ENCODE measurements at places on chromosomes 12 and 14.
A peak's percentile ranks its signal among the peaks of the same experiment; 100 is the strongest.

- peak; percentile 85 for DNase-seq
These were observed 872 bp downstream of the FAM177A1 start for GRCh38 chr14:35046751-35047536.

DNA sequence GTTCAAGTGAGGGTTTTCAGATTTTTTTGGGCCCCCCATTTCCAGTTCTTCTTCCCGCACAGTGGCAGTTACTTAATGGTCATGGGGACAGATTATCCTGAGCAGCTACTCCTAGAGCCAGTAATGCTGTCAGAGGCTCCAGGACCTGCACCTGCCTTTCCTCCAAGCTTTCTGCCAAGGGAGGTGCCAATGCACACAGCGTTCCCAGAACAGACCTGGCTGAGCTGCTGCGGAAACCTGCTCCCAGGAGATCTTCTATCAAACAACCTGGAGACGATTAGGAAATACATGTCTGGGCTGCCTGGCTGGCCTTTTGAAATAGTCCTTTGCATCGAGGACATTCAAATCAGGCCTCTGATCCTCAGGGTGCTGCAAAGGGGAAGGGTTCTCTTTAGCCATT lies 120.9 kb downstream of the SLC8A3 start:
- no peak for DNase-seq

DNA sequence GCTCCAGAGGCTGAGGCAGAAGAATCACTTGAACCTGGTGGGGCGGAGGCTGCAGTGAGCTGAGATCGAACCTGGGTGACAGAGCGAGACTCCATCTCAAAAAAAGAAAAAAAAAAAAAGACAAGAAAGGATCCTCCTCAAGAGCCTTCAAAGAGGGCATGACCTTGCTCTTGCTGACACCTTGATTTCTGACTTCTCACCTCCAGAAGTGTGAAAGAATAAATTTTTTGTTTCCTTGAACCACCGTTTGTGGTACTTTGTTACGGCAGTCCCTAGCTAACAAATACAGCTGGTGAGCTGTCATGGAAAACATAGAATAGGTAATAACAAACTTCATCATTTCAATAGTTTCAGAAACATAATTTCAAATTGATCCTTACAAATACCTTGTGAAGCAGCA lies 1.9 kb upstream of the ACTR10 start:
- no peak for DNase-seq

- no peak for DNase-seq
These were observed 124.6 kb upstream of the E2F7 start for GRCh38 chr12:77189901-77190416.

DNA sequence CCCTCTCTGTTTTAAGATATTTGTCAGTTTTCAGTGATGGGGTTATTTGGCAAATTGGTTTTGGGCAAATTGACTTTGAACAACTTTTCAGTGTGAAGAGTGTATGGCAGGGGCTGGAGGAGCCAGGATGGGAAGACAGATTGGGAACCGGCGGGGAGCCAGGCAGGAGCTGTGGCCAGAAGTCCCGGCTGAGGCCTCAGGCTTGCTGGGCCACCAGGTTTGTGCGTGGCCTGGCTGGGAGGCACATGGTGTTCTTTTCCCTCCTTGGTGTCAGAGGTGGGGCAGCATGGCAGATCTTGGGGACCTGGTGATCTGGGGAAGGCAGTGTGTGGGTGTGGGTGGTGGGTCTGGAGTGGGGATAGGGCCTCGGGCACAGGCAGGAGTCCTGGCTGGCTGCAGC lies 61.1 kb downstream of the SLC25A47 start:
- DNase-seq = no peak

- DNase-seq = no peak
These were observed 36.8 kb downstream of the FLVCR2 start for GRCh38 chr14:75615200-75615599.

DNA sequence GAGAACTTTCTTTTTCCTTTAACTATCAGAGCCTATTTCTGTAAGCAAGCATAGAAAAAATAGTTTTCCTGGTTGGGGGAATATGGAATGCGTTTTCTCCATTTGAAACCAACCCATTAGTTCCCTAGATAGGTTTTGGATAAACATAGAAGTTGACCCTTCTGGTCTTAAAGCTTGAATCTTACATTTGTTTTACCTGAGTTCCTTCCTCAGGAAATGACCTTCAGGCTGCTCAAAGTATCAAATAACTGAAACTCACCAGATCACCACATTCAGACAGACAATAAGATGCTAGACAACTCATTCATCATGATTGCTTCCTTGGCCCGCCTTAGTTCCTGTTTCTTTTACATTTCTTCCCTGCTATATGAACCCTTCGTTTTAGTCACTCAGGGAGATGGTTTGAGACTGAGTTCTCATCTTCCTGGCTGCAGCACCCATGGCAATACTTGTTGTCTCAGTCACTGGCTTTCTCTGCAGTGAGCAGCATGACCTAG lies 52.2 kb downstream of the LRP6 start:
- DNase-seq = no peak

DNA sequence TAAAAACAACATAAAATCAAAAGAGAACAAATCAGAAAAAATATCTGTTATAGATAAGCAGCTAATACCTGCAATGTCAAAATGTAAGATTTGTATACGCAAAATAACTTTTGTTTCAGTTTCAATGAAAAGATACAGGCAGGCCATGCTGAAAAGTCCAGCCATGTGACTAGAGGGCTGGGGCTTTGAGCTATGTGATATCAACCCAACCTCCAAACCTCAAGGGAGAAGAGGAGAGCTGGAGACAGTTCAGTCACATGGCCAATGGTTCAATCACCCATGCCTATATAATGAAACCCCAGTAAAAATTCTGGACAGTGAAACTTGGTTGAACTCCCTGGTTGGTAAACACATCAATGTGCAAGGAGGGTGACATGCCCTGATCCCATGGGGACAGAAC lies 5.3 kb downstream of the COX16 start:
- no peak for DNase-seq

DNA sequence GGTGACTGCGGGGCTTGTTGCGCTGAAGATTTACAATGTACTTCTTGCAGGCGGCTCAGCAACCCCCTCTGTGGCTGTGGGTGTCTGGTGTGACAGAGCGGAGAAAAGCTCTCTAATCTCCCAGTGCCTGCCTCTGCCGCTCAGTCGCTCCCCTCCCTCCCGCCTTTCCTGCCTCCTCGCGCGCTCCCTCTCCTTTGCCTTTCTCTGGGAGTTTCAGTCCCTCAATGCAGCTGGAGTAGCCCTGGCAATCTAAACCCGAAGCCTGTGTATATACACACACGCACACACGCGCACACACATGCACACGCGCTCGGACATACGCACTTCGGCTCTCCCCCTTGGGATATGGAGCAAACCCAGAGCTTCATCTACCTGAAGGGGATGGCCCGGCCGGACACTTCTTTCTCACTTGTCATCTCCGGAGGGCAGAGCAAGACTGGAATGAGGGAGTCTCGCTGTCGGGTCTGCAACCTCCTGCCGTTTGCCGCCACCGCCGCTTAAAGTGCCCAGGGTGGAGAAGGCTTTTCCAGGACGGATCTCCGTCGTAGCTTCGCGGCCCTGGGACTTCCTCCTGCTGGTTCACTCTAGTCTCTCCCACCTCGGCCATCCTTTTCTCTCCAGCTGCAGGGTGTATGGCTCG lies 599 bp upstream of the TRHDE start:
- no peak for DNase-seq

DNA sequence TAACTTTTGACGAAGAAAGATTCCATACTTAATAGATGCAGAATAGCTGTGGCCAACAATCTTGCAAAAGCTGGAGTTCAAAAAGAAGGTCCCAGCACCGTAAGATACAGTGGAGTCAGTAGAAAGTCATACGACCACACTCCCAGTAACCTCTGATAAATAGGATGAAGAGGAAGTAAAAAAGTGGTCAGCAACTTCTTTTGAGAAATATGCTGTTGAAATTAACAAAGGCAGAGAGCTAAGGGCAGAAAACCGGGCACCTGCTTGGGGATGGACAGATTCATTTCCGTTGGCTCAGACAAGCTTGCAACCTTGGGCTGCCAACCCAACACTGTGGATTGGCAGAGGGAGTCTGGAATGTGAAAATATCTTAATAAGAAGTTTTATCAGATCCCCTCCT lies 40.0 kb downstream of the BTG1 start:
- DNase-seq = no peak

DNA sequence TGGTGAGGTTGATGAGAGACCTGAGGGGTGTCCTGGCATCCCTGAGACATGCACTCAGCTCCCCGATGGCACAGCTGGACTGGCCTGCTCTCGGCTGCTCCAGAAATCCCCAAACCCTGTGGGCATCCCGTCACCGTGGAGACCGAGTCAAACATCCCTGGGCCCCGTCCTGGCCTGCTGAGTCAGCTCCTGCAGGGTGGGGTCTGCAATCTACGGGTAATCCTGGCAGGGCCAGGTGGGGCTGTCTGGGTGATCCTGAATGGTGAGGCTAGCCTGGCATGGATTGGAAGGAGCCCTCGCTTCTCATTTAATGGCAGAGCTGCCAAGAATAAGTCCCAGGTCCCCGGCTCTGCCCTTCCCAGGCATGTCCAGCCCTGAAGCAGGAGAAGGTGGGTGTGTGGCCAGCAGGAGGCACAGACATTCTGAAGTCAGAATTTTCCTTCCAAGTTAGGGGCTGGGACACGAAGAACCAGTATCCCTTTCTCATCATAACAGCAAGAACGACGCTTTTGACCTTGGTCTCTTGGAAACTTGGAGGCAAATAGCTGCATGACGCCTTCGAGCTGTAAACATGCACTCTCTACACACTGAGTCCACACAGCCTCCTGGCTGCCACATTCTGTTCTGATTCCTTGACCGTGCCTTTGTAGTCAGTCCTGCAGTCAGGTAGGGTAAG lies 17.7 kb upstream of the SERPINA4 start:
- no peak for DNase-seq

- no peak for DNase-seq
These were observed 89.2 kb upstream of the CLMN start for GRCh38 chr14:95408731-95409476.

DNA sequence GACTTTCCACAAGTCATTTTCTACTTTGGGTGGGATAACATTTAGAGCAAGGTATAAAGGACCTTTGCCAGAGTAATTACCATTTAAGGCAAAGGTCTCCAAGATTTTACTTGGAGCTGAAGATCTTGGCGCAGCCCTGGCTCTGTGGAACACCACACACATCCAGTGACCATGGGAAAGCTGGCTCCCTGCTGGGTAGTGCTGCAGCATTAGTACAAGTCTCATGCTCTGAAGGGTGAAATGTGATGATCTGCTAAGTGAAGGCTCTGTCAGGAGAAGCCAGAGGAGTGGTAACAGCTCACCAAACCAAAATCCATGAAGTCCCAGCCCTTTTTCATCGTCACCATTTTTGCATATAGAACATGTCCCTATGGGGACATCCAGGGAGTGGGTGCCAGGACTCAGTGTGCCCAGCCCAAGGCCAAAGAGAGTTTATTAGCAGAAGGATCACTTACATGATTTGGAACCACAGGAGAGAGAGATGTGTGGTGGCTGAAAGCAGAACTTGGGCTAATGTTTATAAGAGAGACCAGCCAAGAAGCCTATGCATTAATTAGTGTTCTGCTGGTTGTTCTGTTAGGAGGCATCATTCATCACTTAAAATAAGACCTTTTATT lies 110.7 kb downstream of the SLC38A6 start:
- DNase-seq = no peak

- no peak for DNase-seq
These were observed 35.0 kb downstream of the CRADD start for GRCh38 chr12:93712200-93712599.

GRCh38 chr12:16562435-16562834 lies 43.5 kb downstream of the LMO3 start:
- no peak for DNase-seq

GRCh38 chr12:114018669-114019068 lies 52.5 kb upstream of the RBM19 start:
- no peak for DNase-seq

GRCh38 chr12:57126061-57126460 lies 2.2 kb upstream of the LRP1 start:
- no peak for DNase-seq

- DNase-seq = no peak
These were observed 225.5 kb downstream of the EPS8 start for GRCh38 chr12:15563663-15564062.

- no peak for DNase-seq
These were observed 66.4 kb upstream of the ARHGAP5 start for GRCh38 chr14:32010604-32011125.

DNA sequence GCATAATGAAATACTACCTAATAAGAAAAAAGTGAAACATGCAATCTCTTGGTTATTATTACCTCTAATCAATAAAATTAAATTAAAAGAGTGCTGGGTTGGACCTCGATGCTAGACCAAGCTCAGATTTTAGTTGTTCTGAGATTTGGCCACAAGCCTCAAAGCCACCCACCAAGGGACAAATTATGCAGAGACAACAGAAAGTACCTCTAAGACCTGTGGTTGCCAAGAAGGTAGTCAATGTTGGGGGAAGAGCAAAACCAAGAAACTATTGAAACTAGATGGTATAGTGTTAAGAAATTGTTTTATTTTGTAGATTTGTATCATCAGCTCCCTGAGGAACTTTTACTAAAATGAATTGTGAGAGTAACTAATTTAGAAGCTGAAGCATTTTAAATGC lies 43.8 kb upstream of the ARID2 start:
- DNase-seq = no peak

GRCh38 chr12:57549909-57550640 lies at the start of gene KIF5A:
KIF5A (plus strand) TSS chr12:57550044; CDS start chr12:57550272, 228 bp downstream.
- peak; percentile 65 for DNase-seq

GRCh38 chr14:64685371-64686281 lies 18.6 kb upstream of the PLEKHG3 start:
- no peak for DNase-seq

DNA sequence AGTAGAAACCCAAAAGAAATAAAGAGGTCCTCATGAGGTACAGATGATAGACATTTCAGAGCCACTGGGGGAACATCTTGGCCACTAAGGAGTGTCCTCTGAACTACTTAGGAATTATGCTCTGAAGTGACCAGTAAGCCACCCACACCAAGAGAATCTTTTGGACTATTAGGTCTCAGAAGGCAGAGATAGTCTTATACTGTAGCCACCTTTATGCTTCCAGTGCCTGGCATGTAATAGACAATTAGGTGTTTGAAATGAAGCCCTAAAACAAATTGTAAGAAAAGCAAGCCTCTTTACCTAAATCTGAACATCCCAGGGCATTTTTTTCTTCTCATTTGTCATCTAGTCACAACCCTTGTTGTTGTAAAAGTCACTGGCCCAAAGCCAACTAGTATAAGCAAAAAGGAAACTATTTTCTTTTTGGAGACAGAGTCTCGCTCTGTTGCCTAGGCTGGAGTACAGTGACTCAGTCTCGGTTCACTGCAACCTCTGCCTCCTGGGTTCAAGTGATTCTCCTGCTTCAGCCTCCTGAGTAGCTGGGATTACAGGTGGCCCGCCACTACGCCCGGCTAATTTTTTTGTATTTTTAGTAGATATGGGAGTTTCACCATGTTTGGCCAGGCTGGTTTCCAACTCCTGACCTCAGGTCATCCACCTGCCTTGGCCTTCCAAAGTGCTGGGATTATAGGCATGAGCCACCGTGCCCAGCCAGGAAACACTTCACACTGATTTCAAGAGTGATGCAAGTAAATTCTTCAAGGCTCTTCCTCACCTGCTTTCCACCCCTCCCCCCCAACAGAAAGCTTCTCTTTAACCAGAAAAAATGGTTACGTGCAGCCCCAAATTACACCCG lies 11.1 kb downstream of the PLEKHA5 start:
- no peak for DNase-seq

- DNase-seq = peak; percentile 72
These were observed 39.7 kb downstream of the PSMA6 start for GRCh38 chr14:35331605-35332516.

- no peak for DNase-seq
These were observed 232.4 kb downstream of the AEBP2 start for GRCh38 chr12:19671695-19672094.
